ENCODE measurements at places on chromosomes 2 and 18.

DNA sequence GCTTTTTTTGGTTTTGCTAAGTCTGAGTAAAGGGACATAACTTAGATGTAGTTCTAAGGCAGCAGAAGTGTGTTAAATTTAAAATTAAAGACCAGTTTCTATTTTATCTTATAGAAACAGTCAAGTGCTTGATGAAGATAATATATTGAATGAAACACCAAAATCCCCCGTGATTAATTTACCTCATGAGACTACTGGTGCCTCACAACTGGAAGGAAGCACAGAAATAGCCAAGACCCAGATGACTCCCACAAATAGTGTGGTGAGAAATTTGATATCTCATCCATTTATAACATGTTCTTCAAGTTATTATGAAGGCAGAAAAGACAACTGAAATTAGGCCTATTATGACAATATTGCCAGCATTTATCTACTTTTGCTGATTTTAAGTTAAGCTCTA, 45.6 kb downstream of the APLF start:
- no peak for ATAC-seq

DNA sequence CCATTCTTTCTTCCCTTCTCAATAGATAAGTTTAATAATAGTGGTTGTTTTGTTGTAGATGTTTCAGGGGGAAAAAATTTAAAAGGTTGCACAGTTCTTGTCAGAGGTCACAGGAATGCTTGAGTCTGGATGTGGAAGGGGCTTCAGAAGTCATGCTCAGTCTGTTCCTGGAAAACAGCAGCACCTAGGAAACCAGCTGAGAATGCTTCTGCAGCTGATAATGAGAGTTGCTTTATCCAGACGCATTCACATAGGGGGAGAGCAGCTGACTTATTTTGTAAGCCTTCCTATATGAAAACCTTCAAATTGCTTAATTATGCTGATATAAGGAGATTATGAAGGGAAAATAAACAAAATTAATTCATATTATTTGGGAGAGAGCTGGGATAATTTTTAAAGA, 235.5 kb downstream of the GULP1 start:
- peak; percentile 31 for ATAC-seq

GRCh38 chr2:10378189-10378588, 69.9 kb downstream of the ODC1 start:
- ATAC-seq, result no peak

- ATAC-seq, result peak; percentile 24
Measured at GRCh38 chr2:196233805-196234475, 62.6 kb upstream of the STK17B start.

DNA sequence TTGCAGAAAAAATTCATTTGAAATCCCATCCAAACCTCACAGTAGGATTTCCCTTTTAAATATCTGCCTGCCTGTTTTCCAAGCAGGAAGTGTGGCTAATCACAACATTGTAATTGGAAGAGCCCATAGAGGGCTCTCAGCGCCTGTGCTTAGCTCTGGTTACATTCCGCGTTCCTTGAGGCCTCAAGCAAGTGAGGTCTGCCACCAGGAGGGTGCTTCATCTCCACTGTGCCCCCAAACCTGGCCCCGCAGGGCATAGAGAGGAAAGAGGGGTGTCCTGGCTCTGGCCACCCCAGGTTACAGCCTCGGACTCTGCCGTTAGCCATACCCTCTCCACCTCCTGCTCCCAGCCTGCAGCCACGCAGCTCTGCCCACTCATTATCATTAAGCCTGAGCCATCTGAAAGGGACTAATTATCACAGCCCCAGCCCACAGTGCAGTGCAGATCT, 214.8 kb downstream of the SP3 start:
- ATAC-seq, result no peak

DNA sequence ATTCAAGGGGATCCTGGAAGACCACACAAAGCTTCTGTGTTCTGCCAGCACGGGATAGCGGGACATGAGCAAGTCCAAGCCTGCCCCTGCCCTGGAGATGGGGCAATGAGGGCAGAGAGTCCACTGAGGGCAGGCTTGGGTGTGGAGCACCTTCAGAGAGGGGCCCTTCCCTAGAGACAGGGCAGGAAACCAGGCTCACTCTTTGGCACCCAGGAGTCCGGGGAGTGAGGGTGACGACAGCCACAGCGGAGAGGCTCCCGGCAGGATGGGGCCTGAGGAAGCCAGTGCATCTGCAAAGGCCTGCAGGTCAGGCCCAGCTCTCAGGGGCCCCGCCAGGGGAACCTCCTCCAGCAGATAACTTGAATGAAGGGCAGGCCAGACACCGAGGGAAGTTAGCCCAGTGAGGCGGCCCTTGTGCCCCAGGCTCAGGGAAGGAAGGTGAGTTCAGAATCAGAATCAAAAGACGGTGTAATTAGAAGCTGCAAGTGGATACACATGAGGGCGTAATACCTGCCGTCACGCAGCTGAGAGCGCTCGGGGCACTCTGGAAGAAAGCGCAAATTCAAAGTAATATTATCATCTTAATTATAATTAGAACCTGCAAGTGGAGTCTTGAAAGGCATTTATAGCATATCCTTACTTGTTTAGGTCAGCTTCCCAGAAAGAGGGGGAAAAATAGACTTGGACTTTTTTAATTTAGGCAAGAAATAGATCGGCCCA, 142.6 kb upstream of the LGALSL start:
- no peak for ATAC-seq

DNA sequence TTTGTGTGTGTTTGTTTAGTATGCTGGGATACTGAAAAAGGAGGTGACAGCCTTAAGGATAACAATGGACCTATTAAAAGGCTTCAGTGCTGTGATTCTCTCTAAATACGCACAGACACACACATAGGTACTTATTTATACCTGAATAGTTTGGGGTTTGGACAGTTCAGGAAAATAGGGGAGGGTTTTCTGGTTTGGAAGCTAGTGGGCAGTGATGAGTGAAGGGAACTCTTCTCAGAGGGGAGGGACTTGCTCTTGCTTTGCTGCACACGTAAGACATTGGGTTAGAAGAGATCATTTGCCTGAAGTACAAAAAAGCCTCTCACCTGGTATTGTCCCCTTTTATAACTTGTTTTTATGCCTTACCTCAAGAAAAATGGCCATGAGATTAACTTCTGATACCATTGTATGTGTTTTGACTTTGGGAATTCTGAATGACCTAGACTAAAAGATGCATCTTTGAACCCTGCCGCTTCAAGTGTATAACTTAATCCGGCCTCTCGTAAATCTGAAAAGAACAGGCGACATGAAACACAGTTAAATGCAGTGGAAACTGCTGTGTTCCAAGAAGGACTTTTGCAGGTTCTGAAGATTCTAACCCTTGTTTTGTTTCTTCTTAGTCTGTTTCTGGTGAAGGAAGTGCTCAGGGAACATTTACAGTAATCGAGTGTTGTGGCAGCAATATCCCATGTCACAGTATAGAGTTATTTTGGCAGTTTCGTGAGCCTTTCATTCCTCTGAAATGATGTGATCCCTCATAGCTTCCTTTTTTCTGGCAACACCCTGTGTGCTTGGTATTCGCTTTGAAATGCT, 2.5 kb downstream of the CRIM1 start:
- ATAC-seq, result peak; percentile 60

GRCh38 chr2:59167514-59167913, 926.4 kb upstream of the FANCL start:
- no peak for ATAC-seq

- no peak for ATAC-seq
Measured at GRCh38 chr2:172087780-172088244, 2.5 kb downstream of the DLX1 start.

DNA sequence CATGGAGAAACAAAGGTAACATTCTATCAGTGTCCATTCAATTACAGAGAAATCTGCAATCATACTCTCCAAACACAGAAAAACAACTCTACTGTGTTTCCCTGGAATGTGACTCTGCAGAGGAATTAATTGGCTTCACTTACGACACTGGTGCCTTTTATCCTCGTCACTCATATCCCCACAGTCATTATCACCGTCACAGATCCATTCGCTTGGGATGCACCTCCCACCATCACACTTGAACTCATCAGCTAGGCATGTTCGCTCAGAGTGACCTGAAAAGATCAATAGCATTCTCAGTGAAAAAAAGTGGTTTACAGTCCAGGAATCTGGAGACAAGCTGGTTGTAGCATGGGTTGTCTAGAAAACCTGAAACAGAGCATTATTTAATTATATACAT, 124.3 kb downstream of the DHRS9 start:
- no peak for ATAC-seq

- ATAC-seq, result no peak
Measured at GRCh38 chr2:16188261-16188890, 248.0 kb downstream of the MYCN start.
